Vagina (tissue), 2 donors: ENCODE measurements at places on chromosomes 3 and 15. TPM values are rescaled to one million over a fixed set of nuclear protein-coding genes. Genes with fewer than 3 reads are reported as not detected.

GRCh38 chr3:175153595-175153994 lies 294.5 kb downstream of the NAALADL2 start:
- no peak for DNase-seq
- H3K4me3 ChIP-seq = no peak overlapping the region
- H3K36me3 ChIP-seq = no peaks in the 10 kb centered on the region
- no peak overlapping the region for H3K27ac ChIP-seq

DNA sequence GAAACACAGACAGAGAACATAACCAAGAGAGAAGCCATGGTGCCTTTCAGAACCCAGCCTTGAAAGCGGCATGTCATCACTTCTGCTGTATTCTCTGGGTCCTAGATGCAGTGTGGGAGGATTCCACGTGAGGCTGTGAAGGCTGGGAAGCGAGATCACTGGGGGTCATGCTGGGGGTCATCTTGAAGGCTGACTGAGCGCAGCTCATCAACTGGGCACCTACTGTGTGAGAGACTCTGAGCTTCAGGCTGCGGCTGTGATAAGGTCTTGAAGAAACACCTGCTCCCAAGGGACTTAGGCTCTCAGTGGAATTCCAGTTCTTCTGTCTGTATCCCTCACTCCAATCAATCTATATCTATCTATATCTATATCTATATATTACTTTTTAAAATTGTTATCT lies 91.8 kb upstream of the KLF13 start:
- H3K36me3 ChIP-seq = no peaks in the 10 kb centered on the region
- no peak for DNase-seq
- no peak overlapping the region for H3K27ac ChIP-seq
- H3K4me3 ChIP-seq = no peak overlapping the region
- peaks cover 18% of the 10 kb centered on the region for H3K4me1 ChIP-seq

DNA sequence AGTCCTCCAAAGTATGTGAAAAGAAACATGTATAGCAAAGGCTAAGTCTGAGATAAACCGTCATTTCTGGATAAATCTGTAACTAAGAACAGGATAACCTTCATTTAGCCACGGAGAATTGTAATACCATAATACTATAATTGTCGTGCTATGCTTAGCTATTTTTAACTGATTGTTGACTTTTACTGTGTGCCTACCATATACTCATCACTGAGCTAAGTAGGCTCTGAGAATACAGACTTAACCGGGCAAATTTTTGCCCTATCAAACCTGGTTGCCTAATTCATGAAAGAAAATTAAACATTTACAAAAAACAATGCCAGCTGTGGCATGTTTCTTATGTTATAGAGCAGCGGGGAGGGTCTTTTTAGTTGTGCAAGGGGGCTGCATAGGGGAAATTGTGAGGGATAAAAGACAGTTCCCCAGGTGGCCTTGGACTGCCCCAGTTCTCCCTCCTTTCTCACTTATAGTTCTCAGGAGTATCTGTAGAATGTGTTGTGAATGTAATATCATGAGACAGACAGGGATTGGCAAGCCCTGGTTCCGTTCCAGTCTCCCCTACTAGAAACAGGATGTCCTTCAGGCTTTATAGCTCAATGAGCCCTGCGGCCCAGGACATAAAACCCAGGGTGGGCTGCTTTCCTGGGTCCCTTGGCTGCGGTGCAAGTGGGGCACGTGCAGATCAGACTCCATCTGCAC lies 318.5 kb downstream of the GBE1 start:
- no peaks in the 10 kb centered on the region for H3K4me1 ChIP-seq
- no peak overlapping the region for H3K27ac ChIP-seq
- no peaks in the 10 kb centered on the region for H3K36me3 ChIP-seq

GRCh38 chr15:40680151-40680550 lies 14.8 kb upstream of the RAD51 start:
- H3K4me3 ChIP-seq = no peak overlapping the region
- H3K27me3 ChIP-seq = no peaks in the 10 kb centered on the region

DNA sequence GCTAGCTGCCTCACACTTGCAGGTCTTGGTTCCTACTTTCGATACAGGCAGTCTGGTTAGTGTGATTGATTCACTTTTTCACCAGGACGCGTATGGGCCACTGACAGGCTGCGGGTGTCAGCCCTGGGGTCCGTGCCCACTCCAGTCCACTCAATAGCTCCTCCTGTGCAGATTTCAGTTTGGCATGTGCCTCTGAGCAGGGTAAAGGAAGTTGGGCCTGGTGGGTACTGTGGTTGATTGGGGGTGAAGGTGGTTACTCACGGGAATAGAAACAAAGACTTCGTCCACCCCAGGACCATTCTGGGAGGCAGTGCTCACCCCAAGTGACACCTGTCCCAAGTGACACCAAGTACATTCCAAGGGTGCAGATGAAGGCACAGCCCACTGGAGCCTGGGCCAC lies 62.3 kb downstream of the EPHB1 start:
- no peak overlapping the region for H3K27ac ChIP-seq
- no peaks in the 10 kb centered on the region for H3K36me3 ChIP-seq
- DNase-seq = no peak
- no peaks in the 10 kb centered on the region for H3K4me1 ChIP-seq
- H3K4me3 ChIP-seq = no peak overlapping the region

DNA sequence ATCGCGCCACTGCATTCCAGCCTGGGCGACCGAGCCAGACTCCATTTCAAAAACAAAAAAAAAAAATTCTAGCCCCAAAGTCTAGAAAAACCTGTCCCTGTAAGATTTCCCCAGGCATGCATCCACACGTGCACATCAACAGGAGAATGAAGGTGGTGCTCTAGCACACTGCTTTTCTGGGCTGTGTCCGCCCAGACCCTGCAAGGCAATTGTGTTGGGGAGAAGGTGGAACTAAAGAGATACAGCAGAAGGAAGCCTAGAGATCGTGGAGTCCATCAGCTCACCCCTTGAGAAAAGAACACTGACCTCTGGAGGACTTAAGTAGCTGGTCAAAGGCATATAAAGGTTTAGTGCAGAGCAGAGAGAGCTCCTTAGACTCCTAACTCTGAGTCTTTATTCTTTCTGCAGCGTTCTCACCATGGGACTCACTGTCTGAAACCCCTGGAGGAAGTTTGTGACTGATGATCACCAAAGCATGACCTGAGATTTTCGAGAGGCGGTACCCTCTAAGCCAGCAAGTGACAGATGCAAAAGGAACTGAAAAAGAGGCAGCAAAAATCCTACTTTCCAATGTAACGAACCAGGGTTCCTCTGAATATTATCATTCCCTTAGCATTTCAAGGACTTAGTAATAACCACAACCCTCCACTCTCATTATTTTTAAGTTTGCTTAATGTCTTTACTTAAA lies 179.8 kb downstream of the MEX3B start:
- H3K27me3 ChIP-seq = no peaks in the 10 kb centered on the region
- H3K36me3 ChIP-seq = no peaks in the 10 kb centered on the region
- H3K4me1 ChIP-seq = no peaks in the 10 kb centered on the region
- no peak overlapping the region for H3K4me3 ChIP-seq

DNA sequence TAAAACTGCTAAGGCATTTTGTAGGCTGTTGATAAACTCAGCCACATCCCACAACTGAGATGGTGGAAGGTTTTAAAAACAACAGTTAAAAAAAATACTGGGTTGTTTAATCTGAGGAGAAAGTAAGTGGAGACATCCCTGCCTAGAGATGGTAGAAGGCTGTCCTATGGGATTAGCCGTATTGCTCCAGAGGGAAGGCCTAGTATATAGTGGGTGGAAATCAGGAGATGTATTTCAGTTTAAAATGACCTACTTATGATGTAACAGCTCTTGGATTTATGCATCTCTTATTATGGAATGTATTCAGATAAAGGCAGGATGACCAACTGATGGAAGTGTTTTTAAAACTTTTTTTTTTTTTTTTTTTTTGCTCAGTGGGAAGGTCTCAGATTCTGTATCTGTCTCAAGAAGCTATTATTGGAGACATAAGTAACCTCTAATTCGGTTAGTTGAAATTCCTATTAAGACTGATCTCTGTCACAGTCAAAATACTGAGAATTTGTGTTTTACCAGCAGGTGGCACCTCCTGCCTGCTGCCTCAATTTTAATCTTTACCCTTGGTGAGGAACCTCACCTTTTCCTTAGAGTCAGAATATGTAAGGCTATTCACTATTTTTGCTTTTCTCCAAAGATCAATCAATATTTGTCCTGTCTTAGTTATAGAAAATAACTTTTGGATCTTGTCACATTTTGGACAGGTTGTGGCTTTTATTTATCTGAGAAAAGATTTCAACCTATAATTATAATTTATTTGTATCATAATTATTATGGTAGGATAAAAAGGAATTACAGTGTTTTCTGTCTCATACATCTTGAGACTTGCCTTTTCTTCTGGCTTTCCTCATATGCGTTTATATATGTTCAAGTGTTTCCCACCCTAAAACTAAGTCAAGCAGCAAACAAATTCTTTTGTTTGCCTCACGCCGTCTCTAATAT lies 63.0 kb downstream of the VPS8 start:
- no peaks in the 10 kb centered on the region for H3K27me3 ChIP-seq
- H3K4me1 ChIP-seq = no peaks in the 10 kb centered on the region
- H3K36me3 ChIP-seq = peaks cover 11% of the 10 kb centered on the region
- no peak overlapping the region for H3K4me3 ChIP-seq
- H3K27ac ChIP-seq = no peak overlapping the region

DNA sequence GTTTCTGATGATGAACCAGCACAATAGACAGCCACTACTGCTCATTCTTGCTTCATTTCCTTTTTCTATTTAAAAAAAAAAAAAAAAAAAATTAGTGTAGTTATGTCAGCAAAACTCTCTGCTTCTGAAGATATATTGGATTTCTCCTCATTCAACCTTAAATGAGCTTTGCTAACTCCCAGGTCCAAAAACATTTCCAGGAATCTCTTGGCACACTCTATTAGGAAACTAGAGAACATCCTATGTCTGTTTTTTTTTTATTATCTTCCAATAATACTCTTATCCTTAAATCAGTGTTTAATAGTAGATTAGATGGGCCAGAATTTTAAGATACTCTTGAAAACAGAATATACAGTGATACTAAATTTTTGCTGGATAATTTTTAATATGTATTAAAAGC lies 398.0 kb downstream of the NAALADL2 start:
- H3K27ac ChIP-seq = no peak overlapping the region
- no peaks in the 10 kb centered on the region for H3K27me3 ChIP-seq
- H3K4me1 ChIP-seq = no peaks in the 10 kb centered on the region
- no peaks in the 10 kb centered on the region for H3K36me3 ChIP-seq
- no peak overlapping the region for H3K4me3 ChIP-seq
- DNase-seq = no peak

- H3K27me3 ChIP-seq = no peaks in the 10 kb centered on the region
- no peaks in the 10 kb centered on the region for H3K36me3 ChIP-seq
- peaks cover 12% of the 10 kb centered on the region for H3K4me1 ChIP-seq
- H3K4me3 ChIP-seq = no peak overlapping the region
- DNase-seq = no peak
- H3K27ac ChIP-seq = no peak overlapping the region
These were observed 507.0 kb upstream of the TPRG1 start for GRCh38 chr3:188664795-188665194.

GRCh38 chr3:165624761-165625160 lies 212.5 kb downstream of the BCHE start:
- H3K4me3 ChIP-seq = no peak overlapping the region
- no peak for DNase-seq
- H3K36me3 ChIP-seq = no peaks in the 10 kb centered on the region
- no peaks in the 10 kb centered on the region for H3K4me1 ChIP-seq

- H3K36me3 ChIP-seq = no peaks in the 10 kb centered on the region
- H3K4me3 ChIP-seq = no peak overlapping the region
- no peaks in the 10 kb centered on the region for H3K27me3 ChIP-seq
- DNase-seq = no peak
These were observed 259.8 kb downstream of the MAGI1 start for GRCh38 chr3:65778968-65779367.

DNA sequence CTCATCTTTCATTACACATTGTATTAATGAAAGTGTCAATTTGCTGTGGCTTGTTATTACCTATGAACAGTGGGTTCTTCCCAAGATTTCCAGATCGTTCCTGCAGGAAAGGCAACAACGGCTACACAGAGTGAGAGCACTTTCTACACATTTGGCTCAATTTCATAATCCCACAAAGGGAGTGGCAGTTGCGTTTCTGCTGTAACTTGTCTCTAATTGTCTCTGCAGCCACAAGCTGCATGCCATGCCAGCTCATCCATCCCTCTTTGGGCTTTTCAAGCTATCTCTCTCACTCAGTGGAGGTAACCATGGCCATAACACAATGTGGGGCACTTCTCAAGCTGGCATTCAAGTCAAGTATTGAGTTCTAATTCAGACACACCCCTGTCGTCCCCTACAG lies 27.7 kb upstream of the CPNE4 start:
- H3K27ac ChIP-seq = no peak overlapping the region
- DNase-seq = no peak
- no peaks in the 10 kb centered on the region for H3K4me1 ChIP-seq

DNA sequence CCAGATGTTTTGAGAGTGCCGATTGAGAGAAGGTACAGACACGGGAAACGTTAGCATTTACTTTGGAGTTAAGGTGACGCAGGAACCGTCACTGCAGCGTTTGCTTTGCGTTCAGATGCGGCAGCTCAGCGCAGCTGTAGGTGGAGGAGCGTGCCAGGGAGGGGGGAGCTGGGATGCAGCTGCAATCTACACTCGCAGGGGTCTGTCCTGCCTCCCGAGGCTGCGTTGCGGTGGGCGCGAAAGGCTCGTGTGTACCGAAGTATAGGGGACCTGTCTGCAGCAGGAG lies 425 bp upstream of the FYTTD1 start:
- H3K27me3 ChIP-seq = no peaks in the 10 kb centered on the region
- H3K36me3 ChIP-seq = no peaks in the 10 kb centered on the region
- DNase-seq = no peak
- H3K4me1 ChIP-seq = peaks cover 30% of the 10 kb centered on the region
- peak overlapping the region; percentile 83 for H3K4me3 ChIP-seq

DNA sequence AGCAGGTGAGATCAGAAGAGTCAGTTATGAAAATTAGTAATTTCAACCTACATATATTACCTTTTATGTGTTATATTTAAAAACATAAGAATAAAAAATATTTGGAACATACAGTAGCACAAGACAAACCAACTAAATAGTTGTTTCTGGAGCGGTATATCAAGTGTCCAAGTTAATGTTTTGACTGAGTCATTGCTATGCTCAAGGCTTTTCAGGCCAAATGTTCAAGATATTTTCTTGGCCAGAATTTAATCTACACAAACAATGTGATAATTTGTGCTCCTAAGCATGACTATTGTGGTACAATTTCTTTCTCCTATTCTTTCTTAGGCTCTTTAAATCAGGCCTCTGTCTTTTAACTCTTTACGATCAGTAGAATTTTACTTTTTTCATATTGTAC lies 412.4 kb downstream of the RAP2B start:
- H3K4me3 ChIP-seq = no peak overlapping the region
- H3K27me3 ChIP-seq = no peaks in the 10 kb centered on the region
- no peak overlapping the region for H3K27ac ChIP-seq
- H3K4me1 ChIP-seq = no peaks in the 10 kb centered on the region

- no peaks in the 10 kb centered on the region for H3K27me3 ChIP-seq
- no peak overlapping the region for H3K4me3 ChIP-seq
- no peaks in the 10 kb centered on the region for H3K36me3 ChIP-seq
- no peak overlapping the region for H3K27ac ChIP-seq
These were observed 40.2 kb downstream of the SLMAP start for GRCh38 chr3:57796261-57796660.

Gene NEK11
- total RNA-seq = 8.6 TPM

Gene UACA
- 40.3 TPM for total RNA-seq

Gene NEDD4
- 21.9 TPM for total RNA-seq

Gene ZNF710
- 23.1 TPM for total RNA-seq

Gene FANCD2OS
- not detected for total RNA-seq

Gene CYP1A2
- not detected for total RNA-seq

Gene ACSBG1
- total RNA-seq = 3.4 TPM
